ENCODE measurements at places on chromosomes 6 and 20. TPM values are rescaled to one million over a fixed set of nuclear protein-coding genes. Genes with fewer than 3 reads are reported as not detected.

GRCh38 chr6:47160702-47161101, 118.6 kb upstream of the ADGRF1 start:
- DNase-seq = no peak

DNA sequence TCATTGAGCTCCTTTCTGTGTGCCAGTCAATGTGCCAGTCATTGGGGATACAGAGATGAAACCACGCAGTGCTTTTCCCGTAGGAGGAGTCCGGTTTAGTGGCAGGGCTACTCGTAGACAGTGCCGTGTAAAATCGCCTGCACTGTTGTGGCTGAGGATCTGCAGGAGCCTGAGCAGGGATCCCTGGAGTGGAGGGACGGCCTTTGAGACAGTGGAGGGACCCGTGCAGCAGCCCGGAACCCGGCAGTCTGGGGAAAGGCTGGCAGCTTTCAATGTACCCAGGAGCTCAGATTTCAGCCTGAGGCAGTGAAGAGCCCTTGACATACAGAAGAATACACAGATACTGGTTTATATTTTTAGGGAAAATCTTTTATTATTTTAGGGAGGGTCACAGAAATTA, 203.3 kb downstream of the ARID1B start:
- DNase-seq = peak; percentile 49

DNA sequence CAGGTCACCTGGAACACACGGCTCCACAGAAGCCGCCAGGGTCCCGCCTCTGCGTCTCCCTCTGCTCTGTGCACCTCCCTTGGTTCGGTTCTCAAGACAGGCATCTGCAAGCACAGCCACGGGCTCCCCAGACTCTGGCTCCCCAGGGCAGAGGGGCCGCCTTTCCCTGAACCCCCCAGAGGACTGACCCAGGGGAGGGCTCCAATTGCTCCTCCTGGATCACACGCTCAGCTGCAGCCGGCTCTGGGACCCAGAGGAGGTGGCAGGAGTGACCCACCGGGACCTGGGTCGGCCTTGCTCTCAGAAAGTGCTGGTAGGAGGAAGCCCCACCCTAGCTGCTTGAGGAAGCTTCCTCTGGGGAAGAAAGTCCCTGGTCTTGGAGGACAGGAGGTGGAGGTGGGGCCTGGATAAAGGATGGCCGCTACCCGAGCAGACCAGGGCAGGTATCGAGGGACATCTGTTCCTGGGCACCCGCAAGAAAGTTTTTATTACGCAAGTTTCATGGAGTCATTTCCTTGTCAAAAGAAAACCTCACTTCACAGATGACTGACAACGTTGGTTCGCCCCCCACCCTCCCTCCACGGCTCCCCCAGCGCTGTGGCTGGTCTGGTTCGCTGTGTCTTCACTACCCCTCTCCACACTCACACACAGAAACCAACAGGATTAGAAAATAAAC, 103.9 kb upstream of the AFDN start:
- no peak for DNase-seq

SLPI gene
- not detected for polyA plus RNA-seq

DDRGK1 gene
- polyA plus RNA-seq = 70.6 TPM

PHACTR3 gene
- polyA plus RNA-seq = 0.10 TPM

DNA sequence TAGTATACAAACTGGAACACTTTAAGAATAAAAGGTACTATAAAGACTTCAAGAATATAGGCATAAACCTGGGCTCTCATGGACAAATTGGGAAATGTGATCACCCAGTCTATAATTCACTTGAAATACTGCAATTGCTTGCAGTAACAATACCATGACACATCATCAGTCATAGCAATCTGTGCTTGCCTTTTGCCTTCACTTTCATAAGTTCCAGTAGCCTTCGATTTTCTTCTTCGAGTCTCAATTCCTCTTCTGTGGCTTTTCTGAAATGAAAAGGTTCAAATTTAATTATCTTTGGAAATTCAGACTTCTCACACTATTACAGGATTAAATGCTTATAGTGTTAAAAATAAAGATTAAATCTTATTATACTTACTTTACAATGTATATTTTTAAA, 96.3 kb upstream of the ZBTB24 start:
- DNase-seq = no peak

DNA sequence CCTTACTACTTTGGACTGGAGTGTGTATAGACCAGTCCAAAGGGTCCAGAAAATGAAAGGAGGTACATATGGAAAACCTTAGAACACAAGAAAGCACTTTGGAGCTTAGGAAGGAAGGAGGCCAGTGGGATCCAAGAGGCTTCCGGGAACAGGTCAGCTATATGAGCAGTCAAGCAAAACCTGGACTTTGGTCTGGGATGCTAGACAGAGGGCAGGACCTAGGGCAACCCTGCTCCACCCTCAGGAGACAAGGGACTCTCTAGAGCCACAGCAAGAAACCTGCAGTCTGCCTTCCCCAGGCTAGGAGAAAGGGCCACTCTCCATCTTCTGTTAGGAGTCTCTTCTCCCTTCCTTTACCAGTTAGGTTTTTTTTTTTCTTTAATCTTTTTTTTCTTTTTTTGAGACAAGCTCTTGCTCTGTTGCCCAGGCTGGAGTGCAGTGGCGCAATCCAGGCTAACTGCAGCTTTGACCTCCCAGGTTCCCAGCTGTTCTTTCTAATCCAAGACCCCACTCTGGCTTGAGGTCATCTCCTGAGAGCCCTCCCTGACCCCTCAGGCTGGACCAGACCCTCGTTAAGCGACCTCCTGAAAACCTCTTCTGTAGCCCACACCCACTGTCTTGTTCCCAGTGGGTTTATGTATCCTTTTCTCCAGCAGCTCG, 4.6 kb downstream of the KCNK5 start:
- DNase-seq = no peak

RPP40 gene
- polyA plus RNA-seq = 8.3 TPM

GABRR1 gene
- not detected for polyA plus RNA-seq

DNA sequence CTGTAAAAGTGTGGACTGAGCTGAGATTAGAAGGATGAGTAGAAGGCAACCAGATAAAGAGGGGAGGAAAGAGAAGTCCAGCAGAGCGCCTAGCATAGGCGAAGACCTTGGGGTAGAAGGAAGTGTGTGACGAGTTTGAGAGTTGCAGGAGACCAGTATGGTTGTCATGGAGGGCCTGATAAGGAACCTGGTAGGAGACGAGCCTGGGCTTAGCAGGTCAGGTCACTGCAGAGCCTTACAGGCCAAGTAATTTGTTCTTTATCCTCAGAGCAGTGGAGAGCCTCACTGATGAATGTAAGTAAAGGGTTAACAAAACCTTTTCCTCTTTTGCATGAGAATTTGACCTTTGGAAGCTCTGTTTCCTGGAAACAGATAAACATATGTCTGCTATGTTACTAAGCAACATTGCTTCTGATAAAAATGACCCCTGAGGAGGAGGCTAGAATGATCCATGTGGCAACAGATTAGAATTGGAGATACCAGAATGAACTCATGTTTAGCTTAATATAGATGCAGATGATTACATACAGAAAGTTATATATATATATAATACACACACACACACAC, 2.9 kb upstream of the TMEM74B start:
- DNase-seq = no peak

FNDC1 gene
- polyA plus RNA-seq = not detected

GSTA2 gene
- not detected for polyA plus RNA-seq

AGER gene
- 2.9 TPM for polyA plus RNA-seq

DNA sequence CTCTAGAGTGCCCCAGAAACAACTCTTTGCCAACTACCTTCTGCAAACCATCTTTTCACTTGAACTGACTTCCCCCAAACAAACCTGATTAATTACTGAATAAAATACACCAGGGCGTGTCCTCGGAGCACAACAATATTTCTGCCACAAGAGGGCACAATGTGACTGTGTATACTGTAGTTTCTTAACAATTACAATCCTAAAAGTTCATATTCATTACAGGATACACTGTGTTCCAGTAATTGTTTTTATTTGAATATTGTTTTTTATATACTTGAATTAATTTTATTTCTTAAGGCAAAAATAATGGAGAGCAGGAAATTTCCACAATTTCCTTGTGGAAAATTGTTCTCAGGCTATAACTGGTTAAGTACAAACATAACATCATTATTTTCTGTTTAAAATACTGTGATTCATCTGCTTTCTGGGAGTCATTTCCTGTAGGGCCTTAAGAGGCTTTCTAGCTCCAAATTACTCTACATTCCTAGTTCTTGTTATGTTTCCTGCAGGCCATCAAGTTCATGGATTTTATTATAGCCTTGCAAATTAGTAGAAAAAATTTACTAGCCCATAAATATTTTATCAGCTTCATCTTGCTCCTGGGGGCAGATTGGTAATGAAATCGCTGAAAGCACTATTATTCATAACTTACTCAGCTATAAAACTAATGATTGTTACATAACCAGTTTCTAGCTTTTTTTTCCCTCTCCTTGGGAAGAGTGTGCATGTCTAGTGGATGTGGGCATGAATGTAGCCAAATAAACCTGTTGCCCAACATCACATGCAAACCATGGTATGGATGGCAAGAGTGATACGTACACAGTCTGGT, 51.9 kb upstream of the SLC22A16 start:
- DNase-seq = peak; percentile 59

DNA sequence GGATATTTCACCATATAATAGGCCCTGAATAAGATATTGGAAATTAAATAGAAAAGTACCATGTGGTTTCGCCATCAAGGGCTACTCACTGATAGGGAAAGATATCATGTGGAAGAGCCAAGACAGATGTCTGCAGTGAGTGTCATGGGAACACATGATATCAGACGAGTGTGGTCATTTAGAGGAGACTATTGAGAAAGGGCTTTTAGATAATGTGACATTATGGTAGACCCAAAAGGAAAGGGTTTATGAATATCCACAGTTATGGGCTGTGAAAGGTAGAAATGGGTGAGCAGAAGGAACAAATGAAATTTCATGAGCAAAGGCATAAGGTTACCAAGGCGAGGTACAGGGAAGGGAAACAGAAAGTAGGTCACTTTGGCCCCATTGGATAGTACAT, 182.3 kb upstream of the PRSS16 start:
- no peak for DNase-seq

- DNase-seq = no peak
These were observed 470.4 kb upstream of the SLC35B3 start for GRCh38 chr6:8905757-8906156.

AIF1 gene
- not detected for polyA plus RNA-seq

DNA sequence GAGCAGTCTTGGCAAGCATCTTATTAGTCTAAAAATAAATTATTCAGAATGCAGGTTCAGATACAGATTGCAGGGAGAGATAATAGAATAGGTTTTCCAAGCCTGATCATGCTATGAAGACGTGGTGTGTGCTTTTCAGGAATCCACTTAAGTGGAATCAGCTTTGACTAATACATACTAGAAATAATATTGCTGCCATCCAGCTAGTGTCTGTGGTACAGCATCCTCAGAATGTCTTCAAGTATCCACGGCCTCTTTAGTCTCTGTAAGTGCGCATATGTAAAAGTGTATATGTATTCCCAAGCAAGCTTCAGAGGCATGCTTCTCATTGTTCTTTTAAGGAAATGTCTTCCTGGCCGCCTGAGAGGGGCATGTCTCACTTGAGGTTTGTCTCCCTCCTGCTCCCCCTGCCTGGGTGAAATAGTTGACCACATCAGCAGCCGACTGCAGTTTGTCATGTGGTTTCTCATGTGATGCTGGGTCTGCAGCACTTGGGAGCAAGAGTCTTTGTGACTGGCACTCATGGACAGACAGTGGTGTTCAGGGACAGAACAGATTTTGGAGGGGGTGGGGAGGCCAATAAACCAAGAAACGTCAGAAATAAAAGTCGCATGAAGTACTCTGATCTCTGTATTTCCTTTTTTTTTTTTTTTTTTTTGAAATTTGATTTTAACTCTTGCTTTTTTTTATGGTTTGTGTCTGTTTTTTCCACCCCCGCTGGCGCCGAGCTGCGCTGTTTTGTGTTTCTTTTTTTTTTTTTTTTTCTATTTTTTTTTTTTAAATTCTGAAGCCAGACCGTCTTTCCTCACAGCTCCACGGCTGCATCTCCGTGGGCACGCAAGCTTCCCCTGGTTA, 150.8 kb downstream of the PRL start:
- DNase-seq = peak; percentile 75

RARS2 gene
- 7.9 TPM for polyA plus RNA-seq

DNA sequence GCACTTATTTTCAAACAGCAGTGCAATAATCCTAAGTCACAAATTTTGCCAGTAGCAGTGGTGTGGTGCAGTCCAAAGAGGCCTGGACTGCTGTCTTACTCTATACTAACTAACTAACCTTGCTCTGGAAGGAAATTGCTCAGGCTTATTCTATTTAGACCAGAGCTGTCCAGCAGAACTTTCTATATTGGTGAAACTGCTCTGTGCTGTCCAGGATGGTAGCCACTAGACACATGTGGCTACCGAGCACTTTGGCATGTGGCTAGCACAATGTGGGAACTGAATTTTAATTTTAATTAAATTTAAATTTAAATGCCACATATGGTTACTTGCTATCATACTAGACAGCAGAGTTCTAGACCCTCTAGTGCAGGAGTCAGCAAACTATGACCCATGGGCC, 27.1 kb upstream of the FBXO9 start:
- no peak for DNase-seq

TRDN gene
- not detected for polyA plus RNA-seq

DNA sequence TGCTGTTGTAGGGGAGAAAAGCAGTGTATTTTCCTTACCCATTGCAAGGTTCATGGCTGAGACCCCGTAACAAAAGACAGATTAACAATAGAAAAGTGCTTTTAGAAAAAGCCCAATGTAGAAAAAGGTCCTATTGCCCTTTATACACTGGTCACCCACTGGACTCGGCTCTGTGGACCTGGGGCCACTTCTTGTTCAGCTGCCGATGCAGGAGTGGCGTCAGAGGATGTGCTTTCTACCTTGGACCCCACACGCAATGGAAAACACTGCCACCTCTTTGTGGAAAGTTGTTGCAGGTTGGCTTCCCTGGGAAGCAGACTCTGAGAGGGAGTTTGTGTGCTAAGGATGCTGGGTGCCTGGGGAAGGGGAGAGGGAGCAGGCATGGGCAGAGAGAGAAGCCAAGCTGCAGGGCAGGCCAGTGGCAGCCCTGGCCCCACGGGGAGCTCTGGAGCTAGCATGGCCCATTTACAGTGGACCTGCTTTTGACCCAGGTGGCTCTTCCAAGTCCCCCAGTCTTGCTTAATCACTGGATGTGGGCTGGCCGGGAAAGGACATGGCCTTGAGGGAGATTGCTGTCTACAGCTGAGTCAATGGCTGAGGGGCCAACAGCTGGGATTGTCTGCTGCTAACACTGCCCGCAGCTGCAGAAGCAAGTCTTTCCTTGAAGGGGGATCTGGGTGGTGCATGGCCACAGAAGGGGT, 142.9 kb downstream of the CDC5L start:
- no peak for DNase-seq

DNA sequence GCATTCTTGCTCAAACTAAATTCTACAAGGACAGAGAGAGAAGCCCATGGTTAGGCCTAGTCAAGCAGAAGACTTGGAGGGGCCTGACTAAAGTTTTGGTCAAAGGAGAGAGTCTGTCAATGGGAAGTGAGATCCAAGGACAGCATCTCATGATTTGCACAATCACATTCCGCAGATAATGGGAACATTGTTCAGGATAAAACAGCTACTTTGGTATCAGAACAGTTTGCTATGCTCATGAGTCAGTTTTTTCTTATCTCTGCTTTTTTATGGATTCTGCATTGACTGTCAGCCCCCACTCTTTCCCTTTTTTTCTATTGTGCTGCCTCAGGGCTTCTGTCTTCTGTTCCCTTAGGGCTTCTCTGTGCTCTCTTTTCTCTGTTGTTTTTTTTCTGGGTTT, 28.6 kb downstream of the AKAP7 start:
- DNase-seq = no peak

All from SK-N-SH (cell line).